MCF 10A (cell line): ENCODE measurements at places on chromosomes 1 and 21. TPM values are rescaled to one million over a fixed set of nuclear protein-coding genes. Genes with fewer than 3 reads are reported as not detected.

HLX gene
- 2.1 and 2.3 TPM in 2 replicates for total RNA-seq

JAM2 gene
- total RNA-seq, result 0.07 TPM in 1 of 2 replicates, not detected in the other

SH2D2A gene
- 19.2 and 27.9 TPM in 2 replicates for total RNA-seq

OR6N1 gene
- total RNA-seq, result not detected in 2 replicates

OPN3 gene
- total RNA-seq, result 45.6 and 56.1 TPM in 2 replicates

OR2T2 gene
- total RNA-seq, result not detected in 2 replicates

E2F2 gene
- total RNA-seq, result 0.32 and 0.89 TPM in 2 replicates

SAMSN1 gene
- total RNA-seq, result 2.3 and 6.8 TPM in 2 replicates

OLIG2 gene
- total RNA-seq, result not detected in 2 replicates

SPRR2F gene
- total RNA-seq, result not detected in 2 replicates

RNU1-1 gene
- total RNA-seq, result 1,539 and 1,606 TPM in 2 replicates

ALG14 gene
- 13.0 and 15.5 TPM in 2 replicates for total RNA-seq

CPTP gene
- total RNA-seq, result 19.3 and 21.0 TPM in 2 replicates

SPRR5 gene
- total RNA-seq, result not detected in 2 replicates

TPTE gene
- total RNA-seq, result not detected in 2 replicates

GABRD gene
- not detected in 2 replicates for total RNA-seq

HPDL gene
- 0.37 TPM in 1 of 2 replicates, not detected in the other for total RNA-seq

PEX19 gene
- 61.2 and 73.2 TPM in 2 replicates for total RNA-seq

LIN9 gene
- 10.3 and 10.4 TPM in 2 replicates for total RNA-seq

SEMA4A gene
- 1.5 and 4.7 TPM in 2 replicates for total RNA-seq
